CD4-positive, alpha-beta T cell treated with Interleukin-6 at 100 ng/mL for 8 hours (primary cell): ENCODE measurements at places on chromosomes 1 and 21.
A peak's percentile ranks its signal among the peaks of the same experiment; 100 is the strongest.

DNA sequence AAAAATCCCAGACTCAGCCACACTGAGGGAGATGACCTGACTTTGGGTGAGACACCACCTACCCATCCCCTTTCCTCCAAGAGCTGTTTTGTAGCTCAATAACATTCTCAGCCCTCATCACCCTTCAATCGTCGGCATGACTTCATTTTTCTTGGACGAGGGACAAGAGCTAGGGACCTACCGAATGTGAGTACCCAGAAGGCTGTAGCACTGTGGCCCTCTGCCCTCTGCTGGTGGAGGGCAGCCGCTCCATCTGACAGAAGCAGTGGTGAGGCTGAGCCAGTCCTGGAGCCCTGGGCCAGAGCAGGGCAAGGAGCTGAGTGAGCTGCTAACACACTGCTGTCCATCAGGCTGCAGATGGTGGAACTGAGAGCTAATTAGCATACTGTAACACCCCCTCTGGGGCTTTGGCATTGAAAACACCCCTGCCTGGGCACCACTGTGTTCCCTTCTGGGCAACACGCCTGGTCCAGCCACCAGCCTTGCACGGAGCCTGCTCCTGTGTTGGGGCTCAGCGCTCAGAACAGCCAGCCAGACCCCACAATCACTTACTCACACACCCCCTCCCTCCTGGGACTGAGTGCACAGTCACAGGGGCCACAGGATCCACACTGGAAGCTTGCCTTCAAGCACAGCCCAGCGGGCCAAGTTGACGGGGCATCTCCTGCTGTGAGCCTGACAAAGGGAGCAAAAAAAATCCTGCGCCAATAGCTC is 18.3 kb upstream of the ALPL start:
- DNase-seq = no peak

DNA sequence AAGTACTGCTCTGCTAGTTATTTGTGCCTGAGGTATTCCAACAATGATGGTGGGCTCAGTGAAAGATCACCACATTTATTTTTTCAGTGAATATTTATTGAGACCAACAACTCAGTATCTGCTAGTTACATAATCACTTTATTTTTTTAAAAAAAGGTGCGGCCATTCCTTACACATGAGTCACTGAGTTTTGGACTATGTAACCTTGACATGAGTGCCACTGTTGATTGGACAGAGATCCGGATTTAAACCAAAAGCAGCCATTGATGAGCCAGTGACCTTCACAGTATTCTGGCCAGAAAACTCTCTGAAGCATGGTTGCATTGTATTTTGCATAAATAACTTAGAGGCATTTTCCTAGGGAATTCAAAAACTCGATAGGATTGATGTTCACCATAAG is 79.5 kb downstream of the NUF2 start:
- DNase-seq = no peak

- DNase-seq = no peak
Measured at GRCh38 chr1:116785006-116785405, 30.8 kb downstream of the CD2 start.

DNA sequence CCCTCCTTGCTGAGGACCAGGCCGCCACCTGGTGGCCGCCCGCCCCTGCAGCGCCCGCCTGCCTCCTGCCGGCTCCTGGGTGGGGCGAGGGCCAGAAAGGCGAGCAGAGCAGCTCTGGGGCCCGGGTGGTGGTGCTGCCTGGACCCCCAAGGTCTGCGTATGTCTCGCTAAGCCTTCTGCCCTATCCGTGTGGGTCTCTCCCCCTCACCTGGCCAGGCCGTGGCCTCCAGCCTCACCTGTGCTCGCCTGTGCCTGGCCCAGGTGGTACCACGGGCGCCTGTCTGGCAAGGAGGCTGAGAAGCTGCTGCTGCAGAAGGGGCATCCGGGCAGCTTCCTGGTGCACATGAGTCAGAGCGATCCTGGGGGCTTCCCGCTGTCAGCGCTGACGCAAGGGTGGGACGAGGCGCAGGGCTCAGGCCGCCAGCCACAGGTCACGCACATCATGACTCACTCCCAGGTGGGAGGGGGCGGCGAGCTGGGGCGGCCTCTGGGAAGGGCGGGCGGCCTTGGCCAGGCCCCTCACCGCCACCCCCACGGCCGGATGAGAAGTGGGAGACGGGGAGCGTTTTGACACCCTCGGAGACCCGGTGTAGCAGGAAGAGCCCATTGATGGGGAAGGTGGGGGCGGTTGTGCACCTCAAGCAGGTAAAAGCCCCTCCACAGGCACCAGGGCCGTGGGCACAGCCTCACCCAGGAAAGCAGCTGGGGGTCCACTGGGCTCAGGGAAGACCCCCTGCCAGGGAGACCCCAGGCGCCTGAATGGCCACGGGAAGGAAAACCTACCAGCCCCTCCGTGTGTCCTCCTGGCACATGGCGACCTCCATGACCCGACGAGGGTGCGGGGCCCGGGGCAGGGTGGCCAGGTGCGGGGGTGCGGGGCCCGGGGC is 9.9 kb downstream of the RNF223 start:
- peak; percentile 79 for DNase-seq

DNA sequence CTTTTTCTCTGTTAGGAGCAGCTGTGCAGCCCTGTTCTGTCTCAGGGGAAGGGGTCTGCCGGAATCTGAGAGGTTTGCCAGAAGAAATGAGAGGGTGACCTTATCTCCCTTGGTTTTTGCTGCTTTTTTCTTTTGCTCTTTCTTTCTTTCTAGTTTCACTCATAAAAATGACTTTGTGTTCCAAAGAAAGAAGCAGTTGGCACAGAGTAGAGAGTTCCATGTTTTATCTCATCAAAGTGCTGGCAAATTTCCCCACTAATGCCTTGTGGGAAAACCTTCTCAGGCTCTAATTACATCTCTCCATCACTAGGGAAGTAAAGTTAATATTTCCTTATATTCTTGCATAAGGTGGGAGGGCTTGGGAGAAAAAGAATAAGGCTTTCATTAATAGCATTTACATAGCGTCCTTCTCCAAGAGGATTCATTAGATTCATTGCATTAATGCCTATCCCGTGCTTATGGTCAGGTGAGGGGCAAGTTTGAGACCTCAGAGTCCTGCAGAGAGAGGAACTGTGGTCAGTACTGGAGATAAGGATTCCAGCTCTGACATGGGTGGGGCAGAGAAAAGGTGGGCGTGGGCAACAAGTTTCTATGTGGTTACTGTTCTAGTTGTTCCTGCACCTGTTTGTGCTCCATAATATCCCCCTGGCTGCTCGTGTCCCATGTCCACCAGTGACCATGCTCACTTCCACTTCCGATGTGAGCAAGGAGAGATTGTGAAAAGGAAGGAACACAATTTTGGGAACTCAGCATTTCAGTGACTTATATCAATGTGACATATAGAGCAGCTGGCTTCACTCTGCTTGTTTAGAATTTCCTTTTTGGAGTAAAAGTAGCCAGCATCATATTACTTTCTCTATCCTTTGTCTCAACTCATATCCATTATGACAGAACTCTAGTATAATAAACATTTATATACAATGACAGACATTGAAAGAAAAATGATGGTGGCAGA is 79.5 kb downstream of the DISC1 start:
- no peak for DNase-seq

DNA sequence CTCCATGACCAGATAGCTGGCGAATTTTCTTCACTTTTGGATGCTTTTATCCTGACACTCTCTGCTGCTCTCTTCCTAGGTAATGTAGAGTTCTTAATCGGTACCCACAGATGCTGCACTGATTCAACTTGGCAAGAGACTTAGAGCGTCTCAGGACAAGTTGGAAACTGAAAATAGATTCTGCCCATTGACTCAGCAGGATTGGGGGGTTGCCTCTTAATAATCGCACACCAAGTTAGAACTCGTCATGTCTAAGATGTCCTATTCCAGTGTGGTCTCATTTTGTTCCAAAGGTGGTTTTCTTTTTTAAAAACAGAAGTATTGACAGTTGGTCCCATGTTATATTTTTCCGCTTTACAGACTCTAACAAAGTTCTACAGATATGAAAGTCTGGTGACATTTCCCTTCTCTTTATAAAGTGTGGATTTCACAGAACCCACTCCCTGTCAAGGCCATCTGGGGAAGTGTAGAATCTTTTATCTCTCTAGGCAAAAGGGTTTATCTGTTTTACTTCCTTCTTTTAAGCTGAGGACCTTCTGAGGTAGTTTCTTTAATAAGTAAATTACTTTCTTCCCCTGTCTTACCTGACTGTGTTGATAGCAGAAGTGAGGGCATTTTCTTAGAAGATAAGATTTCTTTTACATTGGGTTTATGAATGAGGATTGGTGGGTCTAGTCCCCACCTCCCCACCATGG is 12.1 kb upstream of the DIPK1A start:
- no peak for DNase-seq

DNA sequence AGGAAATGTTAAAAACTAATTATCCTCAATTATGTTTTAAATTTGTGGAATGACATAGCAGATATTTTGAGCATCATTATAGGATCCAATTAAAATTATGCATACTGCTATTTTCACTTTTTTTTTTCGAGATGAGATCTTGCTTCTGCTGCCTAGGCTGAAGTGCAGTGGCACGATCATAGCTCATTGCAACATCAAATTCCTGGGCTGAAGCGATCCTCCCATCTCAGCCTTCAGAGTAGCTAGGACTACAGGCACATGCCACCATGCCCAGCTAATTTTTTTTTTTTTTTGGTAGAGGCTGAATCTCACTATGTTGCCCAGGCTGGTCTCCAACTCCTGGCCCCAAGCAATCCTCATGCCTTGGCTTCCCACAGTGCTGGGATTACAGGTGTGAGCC is 11.3 kb upstream of the SLC1A7 start:
- DNase-seq = no peak

- DNase-seq = no peak
Measured at GRCh38 chr1:117032681-117033539, 27.2 kb upstream of the TTF2 start.

DNA sequence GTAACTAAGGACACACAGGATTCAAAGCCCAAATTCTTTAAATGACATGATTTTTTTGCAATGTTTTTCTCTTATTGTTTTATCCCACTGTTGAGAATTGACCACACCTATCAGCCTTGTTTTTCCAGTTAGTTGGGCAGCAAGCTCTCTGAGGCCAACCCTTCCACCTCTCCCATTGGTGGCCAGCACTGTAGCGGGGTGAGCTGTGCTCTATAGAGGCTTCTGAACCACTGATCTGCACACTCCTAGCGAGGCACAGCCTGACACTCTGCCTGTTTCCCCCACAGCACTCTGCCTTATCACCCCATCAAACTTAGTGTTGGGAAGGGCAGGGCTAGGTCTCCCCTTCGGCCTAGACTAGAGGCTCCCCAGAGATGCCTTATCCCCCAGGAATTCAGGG is 19.5 kb downstream of the AHDC1 start:
- DNase-seq = no peak

DNA sequence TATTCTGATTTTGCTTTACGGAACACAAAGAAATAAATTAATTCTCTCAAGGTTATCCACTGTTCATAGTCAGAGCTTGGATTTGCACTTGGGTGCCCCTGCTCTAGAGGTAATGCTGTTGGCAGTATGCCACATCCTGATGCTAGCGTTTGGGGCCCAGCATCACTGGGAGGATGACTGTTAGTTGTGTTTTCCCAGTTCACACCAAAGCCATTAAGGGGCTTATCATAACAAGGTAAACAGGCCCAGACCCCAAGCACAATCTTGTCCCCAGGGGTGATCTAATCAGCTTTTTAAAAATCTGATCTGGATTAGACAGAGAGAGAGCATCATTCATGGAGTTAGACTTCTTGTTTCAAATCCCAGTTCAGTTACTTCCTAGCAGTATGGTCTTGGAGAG is 60.2 kb upstream of the PBX1 start:
- DNase-seq = no peak

GRCh38 chr1:48940354-48940753 is 163.7 kb upstream of the BEND5 start:
- DNase-seq = no peak

DNA sequence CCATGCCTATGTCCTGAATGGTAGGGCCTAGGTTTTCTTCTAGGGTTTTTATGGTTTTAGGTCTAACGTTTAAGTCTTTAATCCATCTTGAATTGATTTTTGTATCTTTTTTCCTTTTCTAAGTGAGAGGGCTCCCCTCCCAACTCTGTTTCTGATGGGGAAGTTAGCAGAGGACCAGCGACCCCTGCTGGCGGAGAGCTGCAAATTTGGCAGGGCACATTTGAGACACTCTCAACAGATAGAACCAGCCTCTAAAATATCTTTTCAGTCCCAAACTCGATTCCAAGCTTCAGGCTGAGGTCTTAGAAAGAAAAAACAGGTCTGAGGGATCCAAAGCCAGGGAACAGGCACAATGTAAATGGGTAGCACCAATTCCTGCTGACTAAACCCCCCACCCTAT is 32.5 kb downstream of the LRRC3 start:
- DNase-seq = peak; percentile 30

DNA sequence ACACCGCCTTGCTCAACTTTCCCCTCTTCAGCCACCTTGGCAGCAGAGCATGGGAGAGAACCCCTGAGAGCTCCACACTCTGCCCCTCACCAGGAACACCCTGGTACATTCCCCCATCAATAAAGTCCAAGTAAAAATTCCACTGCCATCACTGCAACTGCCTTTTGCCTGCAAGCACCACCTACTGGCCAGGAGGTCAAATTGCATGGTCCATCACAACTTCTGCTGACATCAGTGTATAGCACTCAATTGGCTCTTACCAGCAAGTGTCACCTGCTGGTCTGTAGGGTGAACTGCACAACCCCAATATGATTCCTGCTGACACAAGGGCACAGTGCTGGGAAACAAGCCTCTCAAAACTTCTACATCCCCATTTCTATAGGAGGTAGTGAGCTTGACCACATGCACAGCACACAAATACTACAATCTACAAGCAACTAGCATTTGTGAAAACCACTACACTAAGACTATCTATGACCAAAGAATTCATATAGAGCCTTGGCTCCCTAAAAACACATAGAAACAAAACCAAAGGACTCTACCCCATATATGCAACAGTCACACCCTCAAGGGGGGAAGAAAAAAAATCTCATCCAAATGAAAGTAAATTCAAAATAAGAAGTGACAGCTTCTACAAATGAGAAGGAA is 69.2 kb downstream of the FASLG start:
- peak; percentile 52 for DNase-seq

GRCh38 chr1:86696522-86696921 is 7.9 kb upstream of the SH3GLB1 start:
- DNase-seq = no peak

GRCh38 chr1:196152975-196153374 is 455.3 kb downstream of the KCNT2 start:
- DNase-seq = no peak
